ENCODE measurements at places on chromosomes 4 and X. TPM values are rescaled to one million over a fixed set of nuclear protein-coding genes. Genes with fewer than 3 reads are reported as not detected.

Gene TECRL
- not detected for total RNA-seq

Gene PPEF2
- total RNA-seq: not detected

DNA sequence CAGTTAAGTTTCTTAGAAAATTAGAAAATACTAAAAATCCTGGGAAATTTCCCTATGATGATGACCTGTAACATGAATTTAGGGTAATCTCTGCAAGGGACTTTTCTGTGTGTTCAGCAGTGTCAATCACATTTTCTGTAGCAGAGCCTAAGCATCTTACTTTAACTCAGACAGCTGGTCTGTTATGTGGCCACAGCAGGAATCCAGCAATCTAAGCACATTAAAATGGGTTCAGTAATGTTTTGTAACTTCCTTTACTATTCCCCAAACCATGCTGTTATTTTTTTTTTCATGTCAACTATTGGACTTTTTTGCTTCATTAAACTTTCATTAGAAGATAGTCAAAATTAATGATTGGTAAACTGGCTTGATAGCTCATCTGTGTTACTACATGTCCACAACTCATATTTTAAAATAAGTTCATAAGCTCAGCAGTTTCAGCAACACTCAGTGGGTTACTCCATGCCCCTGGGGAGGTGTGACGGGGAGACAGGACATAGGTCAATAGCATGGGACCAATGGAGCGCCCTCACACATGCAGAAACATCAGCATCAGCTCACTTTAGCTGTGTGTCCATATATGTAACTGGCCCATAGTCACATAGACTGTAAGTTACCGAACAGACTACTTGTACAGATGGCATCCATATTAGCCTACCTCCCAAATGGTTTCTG is 168.0 kb upstream of the PACRGL start:
- no peak for DNase-seq

DNA sequence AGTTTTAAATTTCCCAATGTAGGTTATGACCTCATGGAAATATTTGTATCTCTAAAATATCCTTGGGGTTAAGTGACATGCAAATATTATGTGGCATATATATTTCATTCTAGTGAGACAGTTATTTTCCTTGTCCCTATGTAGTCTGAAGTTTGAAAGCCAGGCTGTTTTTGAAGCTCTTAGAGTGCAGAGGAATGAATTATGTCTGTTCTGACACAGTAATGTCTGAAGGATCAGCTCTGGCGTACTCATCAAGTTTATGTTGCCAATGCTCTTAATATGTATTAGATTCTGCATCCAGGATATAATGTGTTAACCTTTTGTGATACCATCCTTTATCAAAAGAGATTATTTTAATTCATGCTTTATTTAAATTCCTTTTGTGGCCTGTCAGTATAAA is 355.8 kb downstream of the PCDH7 start:
- no peak for DNase-seq

Gene NWD2
- total RNA-seq: not detected

Measured in G401 (cell line).